ENCODE measurements at places on chromosomes 11 and 22.

DNA sequence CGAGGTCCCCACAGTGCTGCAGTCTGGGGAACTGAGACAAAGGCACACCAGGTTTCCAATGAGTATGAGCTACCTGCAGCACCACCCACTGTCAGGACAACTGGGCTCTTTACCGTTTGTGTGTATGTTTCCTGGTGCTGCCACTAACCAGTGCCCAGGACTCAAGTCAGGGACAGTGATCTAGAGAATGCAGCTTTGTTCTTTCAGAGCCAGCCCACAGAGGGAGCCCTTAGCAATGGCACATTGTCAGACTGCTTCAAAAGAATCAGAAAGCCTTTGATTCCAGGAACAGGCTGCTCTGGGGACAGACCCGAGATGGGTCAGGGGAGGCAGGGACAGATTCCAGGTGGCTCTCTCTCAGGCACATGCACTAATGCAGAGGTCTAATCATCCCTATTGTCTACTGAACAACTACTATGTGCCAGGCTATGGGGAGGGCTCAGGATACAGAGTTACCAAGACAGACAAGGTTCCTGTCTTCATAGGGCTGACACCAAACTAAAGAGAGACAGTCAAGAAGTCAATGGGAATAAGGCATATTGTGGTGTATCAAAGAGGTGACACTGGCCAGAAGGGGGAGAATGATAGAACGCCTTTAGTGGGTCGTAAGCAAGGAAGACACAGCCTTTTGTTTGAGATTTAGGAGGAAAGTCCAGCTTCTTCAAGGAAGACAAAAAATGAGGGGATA lies 103.7 kb downstream of the VPREB1 start:
- no peak for DNase-seq

GRCh38 chr11:45233121-45233803 lies 52.9 kb downstream of the SYT13 start:
- peak; percentile 50 for DNase-seq

DNA sequence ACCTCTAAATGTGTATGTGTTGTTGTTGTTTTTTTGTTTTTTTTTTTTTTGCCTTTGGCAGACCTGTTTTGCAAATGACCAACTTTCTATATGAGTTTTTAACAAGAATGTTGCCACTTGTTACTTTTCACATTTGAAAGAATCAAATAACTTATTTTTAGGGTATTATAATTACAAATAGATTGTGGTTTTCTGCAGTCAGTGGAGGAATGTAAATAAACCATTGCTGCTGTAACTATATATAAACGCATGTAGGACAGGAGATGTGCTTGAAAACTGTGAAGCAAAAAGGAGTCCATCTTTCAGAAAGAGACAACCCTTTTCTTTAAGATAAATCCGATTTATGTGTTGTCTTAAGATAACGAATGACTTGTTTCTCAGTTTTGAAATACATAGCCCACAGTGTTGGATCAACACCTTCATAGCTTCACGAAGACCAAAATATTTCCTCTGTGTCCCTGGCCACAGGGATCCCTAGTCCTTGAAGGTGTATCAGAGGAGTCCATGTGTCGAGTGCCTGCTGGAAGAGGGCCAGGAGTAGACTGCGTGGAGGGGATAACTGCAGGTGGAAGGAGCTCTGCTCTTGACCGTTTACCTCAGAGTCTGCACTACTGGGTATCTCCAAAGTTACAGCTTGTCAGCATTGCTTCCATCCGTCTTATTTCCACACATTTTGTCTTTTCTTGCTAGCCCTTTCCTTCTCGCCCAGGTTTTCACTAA lies 24.7 kb downstream of the TNRC6B start:
- DNase-seq, result no peak

GRCh38 chr11:119755356-119756071 lies 26.5 kb upstream of the NECTIN1 start:
- DNase-seq, result no peak

DNA sequence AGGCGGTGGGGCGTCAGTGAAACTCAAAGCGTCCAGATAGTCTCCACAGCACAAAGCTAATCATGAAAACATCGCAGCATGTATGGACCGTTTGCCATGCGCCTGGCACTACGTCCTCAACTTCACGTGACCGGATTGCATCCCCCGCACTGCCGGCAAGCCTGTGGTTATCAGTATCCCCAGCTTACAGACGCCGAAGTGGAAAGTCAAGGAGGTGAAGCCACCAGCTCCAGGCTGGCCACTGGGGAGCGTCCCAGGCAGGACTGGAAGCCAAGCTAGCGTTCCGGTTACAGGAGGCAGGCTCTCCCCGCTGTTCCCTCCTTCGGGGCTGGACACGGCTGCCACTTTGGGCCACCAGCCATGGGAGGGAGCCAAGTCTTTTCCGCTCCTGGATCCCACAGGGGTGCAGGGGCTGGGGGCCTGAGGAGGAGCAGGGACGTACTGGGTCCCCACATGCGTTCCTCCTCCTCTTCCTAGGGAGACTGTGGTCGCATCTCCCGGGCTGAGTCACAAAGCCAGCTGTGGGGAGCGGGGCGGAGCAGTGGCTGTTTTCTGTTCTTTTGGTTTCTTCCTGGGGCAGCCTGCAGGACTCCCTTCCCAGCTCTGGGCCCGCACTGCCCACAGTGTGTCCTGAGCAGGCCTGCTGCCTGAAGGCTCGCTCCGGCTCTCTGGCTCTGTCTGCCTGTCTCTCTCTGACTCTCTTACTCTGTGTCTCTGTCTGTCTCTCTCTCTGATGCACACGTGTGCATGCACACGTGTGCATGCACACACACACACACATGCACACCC lies 4.3 kb upstream of the OSBPL5 start:
- DNase-seq, result no peak

DNA sequence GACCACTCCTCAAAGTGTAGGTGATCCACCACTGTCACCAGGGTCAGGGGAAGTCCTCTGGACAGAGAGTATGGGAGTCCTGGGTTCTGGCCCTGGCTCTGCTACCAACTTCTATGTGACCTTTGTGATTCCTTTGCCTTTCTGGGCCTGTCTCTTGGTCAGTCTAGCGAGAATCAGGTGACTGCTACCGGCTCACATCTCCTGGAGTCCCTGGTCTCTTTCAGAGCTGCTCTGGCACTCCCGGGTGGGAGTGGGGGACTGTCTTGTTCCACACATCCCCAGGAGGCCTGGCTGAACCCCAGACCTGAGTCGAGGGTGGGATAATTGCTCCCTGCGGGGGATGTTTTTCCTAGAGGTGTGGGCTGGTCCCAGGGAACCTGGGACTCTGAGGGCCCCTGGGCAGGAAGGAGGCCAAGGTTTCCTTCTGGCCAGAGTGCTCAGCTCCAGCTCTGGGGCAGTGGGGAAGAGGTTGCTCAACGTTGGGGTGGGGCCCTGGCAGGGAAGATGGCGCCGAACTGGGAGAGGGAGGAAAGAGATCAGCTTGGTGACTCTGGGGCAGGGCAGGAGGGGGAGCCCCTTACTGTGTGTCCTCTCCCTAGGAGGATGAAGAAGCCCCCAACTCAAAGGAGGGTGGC lies 2.1 kb downstream of the SOX10 start:
- no peak for DNase-seq

GRCh38 chr11:117914398-117914761 lies 14.8 kb downstream of the TMPRSS13 start:
- no peak for DNase-seq

- peak; percentile 41 for DNase-seq
These were observed 116.8 kb downstream of the MED15 start for GRCh38 chr22:20624161-20624616.

DNA sequence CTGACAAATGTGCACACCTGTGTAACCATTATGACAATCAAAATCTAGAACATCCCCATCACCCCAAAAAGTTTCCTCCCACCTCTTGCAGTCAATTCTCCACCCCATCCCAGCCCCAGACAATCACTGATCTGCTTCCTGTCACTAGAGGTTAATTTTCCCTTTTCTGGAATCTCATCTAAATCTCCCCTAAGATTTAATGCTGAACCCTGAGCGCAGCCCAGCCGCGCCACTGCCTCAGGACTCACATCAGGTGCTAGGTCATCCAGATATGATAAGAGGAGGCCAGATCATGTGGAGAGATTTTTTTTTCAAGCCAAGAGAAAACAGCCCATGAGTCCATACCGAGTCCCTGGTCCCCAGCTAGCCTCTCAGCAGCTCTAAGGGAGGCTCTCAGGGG lies 4.3 kb upstream of the TMPRSS13 start:
- no peak for DNase-seq

GRCh38 chr22:39913321-39913720 lies 12.4 kb downstream of the GRAP2 start:
- DNase-seq, result no peak

- no peak for DNase-seq
These were observed 8.9 kb downstream of the MYO7A start for GRCh38 chr11:77136784-77137420.

Measured in stimulated activated CD4-positive, alpha-beta T cell treated with anti-CD3 and anti-CD28 coated beads, TNF-alpha, amount 100 ng/mL, for 48 hours (primary cell).